ENCODE measurements at places on chromosomes 4 and X.

DNA sequence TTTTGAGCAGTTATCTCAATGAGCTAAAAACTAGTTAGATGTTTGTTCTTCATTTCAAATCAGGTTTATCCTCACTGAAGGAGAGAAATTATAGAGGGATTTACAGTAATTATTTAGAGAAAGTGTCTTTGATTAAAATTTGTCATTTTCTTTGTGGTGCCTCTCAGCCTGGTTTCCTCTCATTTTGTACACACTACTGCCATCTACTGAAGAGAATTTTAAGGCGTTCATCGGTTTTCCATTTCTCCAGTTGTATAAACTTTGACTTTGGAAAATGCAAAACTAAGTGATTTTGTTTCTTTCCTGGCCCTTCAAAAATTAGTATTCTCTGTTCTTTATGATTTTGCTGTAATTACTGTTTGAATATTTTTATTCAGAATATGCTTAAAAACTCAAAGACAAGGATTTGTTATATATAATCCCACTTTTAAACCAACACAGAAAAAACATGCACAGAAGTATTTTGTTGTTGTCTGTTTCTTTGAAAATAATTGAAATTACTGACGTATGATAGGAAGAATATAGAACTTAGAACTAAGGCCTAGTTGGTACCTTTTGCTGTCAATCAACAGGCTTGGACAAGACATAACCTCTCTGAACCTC, 34.4 kb upstream of the ANXA3 start:
- DNase-seq = peak; percentile 58

DNA sequence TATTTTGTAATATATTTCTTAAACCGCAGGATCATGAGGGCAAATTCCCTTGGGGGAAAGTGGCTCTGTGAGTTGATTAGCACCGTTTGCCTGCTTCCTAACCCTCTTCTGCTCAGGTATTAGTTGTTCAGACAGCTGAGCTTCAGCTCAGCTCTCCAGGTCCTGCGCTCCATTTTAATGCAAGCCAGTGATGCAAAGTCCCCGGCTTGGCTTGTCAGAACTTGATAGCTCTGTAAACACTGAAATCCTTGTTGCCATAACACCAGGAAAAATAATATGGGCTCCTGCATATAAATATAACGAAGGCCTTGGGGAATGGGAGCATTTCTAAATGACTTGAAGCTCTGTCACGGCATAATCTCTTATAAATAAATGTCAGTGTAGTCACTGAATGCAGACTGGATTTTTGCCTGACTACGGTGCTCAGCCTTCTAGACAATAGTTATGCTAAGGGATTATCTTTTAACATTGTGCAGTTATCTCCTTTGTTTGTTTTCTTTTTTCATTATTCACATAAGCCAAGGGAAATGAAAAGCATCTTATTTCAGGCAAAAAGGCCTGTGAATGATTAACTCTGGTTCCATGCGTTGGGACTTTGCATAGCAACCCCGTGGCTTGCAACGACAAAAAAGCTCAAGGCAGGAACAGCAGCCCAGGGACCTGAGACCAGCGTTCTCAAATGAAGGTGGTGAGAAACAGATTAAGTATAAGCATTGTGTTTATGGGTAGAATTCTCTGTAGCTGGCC, 253.2 kb downstream of the SPRY1 start:
- DNase-seq = peak; percentile 88

GRCh38 chrX:3326681-3327080, 19.8 kb downstream of the MXRA5 start:
- peak; percentile 90 for DNase-seq

DNA sequence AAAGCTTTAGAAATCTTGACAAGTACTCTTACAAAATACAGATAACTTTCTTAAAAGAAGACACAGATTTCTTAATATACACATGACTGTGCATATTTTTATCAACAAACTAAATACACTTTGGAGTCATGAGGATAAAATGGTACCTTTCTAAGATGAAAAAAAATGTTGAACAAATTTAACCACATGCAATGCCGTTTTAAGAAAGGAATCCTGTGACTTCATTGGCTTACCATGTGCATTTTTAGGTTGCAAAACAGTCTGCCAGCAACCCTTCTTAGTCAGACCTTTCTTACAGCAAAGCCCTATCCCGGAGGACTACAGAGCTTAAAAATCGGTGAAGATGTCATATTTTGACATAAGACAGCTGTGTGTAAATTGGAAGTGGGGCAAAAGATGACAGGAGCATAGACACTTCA, 51.7 kb downstream of the GASK1B start:
- DNase-seq = peak; percentile 87

GRCh38 chr4:76894537-76895255, 3.2 kb downstream of the SOWAHB start:
- no peak for DNase-seq

- DNase-seq = no peak
These were observed 62.7 kb downstream of the PRPS1 start for GRCh38 chrX:107691024-107691448.

DNA sequence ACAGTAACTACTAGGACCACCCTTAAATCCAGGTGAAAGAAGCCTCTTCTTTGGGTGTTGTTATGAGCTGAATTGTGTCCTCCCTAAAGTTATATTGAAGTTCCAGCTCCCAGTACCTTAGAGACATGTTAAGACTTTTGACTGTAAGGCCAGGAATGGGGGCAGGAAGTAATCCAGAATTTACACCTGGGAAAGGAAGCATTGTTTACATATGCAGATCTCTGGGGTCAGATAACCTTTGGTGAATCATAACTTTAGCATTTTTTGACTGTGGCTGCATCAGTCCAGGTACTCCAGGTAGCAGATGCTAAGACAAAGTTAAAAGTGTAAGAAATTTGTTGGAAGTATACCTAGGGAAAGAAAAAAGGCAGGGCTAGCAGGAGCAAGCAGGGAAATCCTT, 104.9 kb upstream of the CENPE start:
- no peak for DNase-seq

GRCh38 chr4:173025131-173025530, 143.5 kb upstream of the GALNT7 start:
- DNase-seq = peak; percentile 75

DNA sequence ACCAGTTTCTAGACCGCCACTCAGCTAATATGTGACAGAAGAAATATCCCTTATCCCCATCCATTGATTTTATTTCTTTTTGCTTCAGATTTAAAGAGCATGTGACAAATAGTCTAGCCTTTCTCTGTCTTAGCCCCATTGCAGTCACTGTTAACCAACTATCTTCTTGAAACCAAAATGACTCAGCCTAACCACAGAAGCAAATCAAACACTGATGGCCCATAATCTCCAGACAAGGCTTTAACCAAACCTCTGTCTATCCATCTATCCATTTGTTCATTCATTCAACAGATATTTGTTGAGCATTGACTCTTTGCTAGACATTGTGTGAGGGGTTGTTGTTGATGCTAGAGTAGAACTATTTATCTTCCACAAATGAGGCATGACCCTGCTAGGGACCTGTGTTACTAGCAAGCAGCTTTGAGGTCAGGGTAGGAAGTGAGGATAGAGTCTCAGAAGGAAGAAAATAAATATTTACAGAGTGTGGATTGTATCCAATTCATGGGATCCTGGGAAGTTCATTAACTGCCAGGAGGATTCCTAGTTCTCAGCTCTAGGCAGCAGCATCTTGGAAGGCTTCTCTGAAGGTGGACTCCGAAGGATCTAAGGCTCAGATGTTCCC, 22.5 kb downstream of the HNRNPH2 start:
- peak; percentile 66 for DNase-seq

DNA sequence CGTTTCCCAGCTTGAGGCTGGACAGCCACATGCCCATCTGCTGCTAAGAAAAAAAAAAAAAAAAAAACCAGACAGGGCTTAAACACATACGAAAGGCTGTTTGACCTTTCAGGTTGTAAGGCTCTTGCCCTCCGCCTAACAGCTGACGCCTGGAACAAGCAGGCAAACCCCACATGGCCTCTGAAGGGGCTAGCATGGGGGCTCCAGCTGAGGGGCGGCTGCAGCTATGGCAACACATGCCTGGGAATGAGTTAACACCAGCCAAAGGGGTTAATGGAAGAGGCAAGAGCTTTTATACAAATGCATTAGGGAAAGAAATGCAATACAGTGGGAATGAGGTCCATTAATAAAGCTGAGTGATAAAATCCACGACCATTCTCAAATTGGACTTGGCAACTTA, 183.6 kb downstream of the ENOX2 start:
- no peak for DNase-seq

DNA sequence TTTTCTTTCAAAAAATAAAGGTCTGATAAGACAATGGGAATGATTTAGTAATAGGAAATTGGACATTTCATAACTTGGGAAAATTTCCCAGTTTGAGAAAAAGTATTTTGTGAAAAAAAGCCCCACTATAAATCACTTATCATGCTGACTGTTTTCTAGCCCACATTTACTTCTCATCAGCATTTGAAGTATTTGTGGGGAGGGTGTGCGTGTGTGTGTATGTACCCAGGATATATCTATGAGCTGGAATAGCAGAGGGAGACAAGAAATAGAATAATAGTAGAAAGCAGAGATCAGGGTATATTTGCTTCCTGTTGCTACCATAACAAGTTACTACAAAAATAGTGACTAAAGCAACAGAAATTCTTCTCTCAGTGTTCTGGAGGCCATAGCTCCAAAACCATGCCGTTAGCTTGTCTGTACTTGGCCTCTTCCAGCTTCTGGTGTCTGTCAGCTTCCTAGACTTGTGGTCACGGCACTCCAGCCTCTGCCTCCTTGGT, 139.8 kb downstream of the PTTG2 start:
- DNase-seq = peak; percentile 96

DNA sequence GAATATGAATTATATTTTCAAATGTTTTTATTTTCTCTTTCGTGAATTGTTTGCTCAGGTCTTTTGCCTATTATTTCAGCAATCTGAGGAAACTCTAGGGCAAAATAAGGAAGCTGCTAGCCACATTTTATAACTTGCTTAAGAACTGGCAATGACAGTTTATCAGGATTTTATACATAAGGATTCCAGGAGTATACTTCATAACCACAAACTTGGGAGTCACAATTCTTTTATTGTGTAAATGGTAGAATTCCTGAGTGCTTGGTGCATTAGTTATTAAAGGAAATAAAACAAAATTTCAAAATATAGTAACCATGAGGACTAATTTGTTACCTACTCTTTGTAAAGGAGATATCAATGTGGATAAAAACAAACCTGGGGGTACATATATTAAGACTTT, 54.4 kb downstream of the PALLD start:
- peak; percentile 85 for DNase-seq

DNA sequence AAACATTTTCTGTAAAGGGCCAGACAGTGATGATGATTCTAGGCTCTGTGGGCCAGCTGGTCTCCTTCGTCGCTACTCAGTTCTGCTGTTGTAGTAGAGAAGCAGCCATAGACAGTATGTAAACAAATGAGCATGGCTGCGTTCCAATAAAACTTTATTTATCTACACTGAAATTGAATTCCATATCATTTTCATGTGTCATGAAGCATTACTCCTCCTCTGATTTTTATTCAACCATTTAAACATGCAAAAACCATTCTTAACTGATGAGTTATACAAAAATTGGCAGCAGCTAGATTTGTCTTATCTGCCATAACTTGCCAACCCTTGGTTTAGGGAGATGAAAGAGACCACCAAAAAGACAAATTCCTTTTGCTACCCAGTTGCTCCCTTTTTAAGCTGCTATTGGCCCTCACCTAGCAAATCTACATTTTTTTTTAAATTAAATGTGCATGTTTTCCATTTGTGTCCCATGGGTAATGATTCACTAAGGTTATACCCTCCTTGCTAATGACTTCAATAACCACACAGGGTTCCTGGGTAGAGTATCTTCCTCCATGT, 309.9 kb downstream of the DHX15 start:
- DNase-seq = peak; percentile 1

DNA sequence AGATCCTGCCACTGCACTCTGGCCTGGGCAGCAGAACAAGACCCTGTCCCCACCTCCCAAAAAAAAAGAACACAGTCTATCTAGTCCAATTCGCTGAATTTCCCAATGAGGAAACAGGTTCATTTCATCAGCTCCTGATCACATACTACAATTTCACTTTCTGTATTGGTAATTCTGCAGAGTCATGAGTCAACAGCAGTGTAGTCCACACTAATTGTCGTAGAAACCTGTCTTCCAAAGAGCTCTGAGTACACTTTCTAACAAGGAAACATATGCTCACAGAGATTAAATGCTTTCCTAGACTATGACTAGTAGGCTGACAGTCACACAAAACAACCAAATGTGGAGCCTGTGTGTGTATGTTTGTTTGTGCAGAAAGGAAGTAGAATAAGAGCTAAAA, 91.9 kb downstream of the GPC4 start:
- no peak for DNase-seq

All from EH (cell line).